Myometrial cell (primary cell): ENCODE measurements at places on chromosomes 7 and 10. TPM values are rescaled to one million over a fixed set of nuclear protein-coding genes. Genes with fewer than 3 reads are reported as not detected.

DEPP1 gene
- total RNA-seq = 9.7 and 14.4 TPM in 2 replicates

CALHM1 gene
- not detected in 2 replicates for total RNA-seq

STAMBPL1 gene
- 30.8 and 60.8 TPM in 2 replicates for total RNA-seq

ZNF746 gene
- 11.3 and 17.3 TPM in 2 replicates for total RNA-seq

CHAT gene
- total RNA-seq = not detected in 2 replicates

OGA gene
- total RNA-seq = 37.2 and 53.2 TPM in 2 replicates

PILRA gene
- not detected in 2 replicates for total RNA-seq

HUS1 gene
- 19.9 and 26.4 TPM in 2 replicates for total RNA-seq

AKR1D1 gene
- total RNA-seq = not detected in 2 replicates

TLX1 gene
- total RNA-seq = not detected in 2 replicates

BLNK gene
- total RNA-seq = not detected in 2 replicates

PNLIPRP3 gene
- not detected in 2 replicates for total RNA-seq

KDM7A gene
- total RNA-seq = 1.2 and 8.7 TPM in 2 replicates
